ENCODE measurements at places on chromosomes 7 and 10. TPM values are rescaled to one million over a fixed set of nuclear protein-coding genes. Genes with fewer than 3 reads are reported as not detected.

The IKZF5 gene
- total RNA-seq: 9.6 TPM

The ANLN gene
- 33.2 TPM for total RNA-seq

DNA sequence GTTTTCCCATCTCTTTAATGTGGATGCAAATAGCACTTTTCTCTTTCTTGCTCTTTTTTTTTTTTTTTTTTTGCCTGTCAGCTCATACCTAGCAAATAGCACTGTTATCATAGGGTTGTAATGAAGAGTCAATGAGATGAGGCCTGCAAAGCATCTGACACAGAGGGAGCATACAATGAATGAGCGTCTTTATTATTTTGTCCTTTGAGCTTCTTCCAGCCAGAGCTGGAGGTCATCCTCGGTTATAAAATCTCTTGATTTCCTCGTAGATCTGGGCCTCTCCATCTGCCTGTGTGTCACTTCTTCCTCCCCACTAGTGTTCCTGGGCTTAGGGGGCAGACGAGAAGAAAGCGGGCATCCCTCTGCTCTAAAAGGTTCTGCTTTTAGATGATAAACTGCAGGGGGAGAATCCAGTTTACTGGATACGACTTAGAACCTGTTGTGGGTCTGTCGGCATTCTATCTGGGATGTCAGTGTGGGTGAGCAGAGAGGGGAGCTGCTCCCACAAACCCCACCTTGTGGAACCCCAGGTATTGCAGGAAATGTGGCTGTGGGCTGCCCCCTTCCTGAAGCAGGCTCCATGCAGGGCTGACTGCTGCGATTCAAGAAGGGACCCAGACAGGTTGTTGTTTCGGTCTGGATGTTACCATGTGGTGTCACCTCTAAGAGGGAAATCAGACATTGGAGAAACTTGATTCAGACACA is 135.8 kb upstream of the GPR26 start:
- no peaks in the 10 kb centered on the region for H3K27me3 ChIP-seq
- no peaks in the 10 kb centered on the region for H3K36me3 ChIP-seq
- H3K4me1 ChIP-seq: no peaks in the 10 kb centered on the region

DNA sequence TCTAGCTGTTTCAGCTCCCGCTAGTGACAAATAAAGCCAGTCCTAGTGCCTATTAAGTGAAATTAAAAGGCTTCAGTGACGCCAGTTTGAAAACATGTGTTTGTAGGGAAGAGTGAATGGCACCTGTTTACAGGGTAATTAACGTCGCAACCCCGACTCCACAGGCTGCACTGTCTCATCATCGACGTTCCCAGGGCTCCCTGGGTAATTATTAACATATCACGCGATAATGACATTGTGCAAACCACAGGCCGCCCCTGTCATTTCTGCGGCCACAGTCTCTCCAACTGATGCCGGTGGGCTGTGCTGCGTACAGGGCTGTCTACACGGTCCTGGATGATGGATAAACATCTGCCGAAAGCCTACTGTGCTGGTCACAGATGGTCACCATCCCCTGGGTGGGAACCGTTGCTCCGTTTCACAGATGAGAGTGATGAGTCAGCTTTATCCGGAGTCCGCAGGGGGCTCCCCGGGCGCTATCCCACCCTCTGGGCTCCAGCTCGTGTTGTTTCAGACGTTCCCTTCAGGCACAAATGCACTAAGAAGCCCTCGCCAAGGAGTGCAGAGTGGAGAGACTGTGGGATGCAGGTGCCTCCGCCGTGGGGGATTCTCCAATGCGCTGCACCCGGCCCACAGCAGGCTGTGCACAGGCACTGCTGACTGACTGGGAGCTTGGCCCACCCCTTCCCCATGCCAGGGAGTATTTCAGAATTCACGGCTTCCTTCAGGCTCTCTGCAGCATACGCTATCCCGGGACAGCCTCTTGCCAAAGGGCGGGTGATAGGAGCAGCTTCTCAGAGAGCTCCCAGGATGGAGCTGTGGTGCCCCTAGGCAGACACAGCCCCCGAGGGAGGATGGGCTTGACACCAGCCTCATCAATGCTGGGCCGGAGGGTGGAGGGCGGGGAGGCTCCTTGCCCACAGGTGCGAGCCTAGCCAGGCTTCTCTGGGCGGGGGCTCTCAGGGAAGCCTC is 491.8 kb upstream of the FOXK1 start:
- H3K4me3 ChIP-seq: no peak overlapping the region
- peaks cover 3% of the 10 kb centered on the region for H3K36me3 ChIP-seq
- H3K27ac ChIP-seq: no peak overlapping the region
- no peaks in the 10 kb centered on the region for H3K27me3 ChIP-seq
